Activated T-cell treated with anti-CD3 and anti-CD28 coated beads, Interleukin-2, amount 50 U/mL, for 48 hours (primary cell): ENCODE measurements at places on chromosomes 12 and 14.

DNA sequence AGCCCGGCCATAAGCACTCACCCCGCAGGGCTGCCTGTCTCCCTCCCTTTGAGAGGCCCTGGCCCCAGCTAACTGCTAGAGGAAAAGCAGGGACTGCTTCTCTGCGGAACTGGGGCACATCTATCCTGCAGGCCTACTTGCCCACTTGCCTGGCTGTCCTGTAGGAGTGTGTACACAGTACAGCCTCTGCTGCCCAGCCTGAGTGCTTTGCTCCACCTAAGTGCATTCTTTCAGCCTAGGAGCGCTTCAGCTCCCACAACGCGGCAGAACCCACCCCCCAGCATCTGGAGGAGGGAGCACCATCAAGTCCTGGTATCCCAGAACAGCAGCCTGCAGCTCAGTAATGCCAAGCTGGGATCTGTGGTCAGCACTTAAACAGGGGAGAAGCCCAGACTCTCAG, 79.9 kb upstream of the CD163 start:
- no peak for DNase-seq

DNA sequence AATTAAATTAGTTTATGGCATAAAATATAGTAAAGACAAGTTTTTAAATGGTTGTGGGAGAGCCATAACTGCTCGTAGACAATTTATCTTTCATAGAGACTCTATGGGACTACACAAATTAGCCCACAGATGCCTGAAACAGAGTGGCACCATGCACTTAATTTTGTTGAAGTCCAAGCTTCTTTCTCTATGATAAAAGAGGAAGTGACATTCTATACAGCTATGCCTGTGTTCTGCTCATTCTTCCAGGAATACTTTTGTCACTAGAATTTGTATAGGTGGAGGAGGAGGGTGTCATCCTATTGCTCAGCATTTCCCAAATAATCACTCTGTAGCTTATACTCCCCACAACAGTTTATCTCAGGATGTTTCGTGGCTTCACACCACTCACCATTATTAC, 43.7 kb upstream of the KICS2 start:
- DNase-seq = no peak

GRCh38 chr12:20101046-20101445, 267.3 kb upstream of the PDE3A start:
- DNase-seq = no peak

- no peak for DNase-seq
Measured at GRCh38 chr12:3398196-3398789, 92.7 kb upstream of the PRMT8 start.

- no peak for DNase-seq
Measured at GRCh38 chr12:20018406-20018805, 349.9 kb upstream of the PDE3A start.

GRCh38 chr14:32408018-32408417, 78.9 kb downstream of the AKAP6 start:
- DNase-seq = no peak

- DNase-seq = no peak
Measured at GRCh38 chr14:101075801-101076413, 172.4 kb upstream of the RTL1 start.

DNA sequence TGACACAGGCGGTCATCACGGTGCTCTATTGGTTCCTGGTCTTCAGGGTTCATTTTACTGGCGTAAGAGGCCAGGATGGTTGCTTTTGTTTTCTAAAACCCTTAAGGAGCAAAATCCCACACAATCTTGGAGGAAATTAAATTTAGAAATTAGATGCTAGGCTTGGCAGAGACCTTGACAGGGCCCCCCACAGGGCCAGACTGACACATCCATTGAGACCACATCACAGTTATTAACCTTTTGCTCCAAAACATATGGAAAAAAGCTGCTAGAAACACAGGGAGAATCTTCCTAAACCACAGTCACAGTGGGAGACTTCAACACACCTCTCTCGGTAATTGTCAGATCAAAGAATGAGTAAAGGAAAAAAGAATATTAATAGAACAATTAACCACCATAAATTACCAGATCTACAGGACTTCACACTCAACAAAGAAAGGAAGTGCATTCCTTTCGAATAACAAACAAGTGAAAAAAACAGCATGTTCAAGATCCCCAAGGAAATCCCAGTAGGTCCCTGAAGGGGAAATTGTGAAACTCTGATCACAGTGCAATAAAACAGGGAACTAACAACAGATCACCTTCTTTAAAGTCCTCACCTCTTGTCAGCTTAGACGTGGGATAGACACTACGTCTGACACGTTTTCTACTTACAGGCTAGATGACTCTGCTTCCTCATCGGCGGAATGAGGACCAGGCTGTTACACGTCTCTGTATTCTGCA, 40.2 kb upstream of the TMEM179 start:
- no peak for DNase-seq

DNA sequence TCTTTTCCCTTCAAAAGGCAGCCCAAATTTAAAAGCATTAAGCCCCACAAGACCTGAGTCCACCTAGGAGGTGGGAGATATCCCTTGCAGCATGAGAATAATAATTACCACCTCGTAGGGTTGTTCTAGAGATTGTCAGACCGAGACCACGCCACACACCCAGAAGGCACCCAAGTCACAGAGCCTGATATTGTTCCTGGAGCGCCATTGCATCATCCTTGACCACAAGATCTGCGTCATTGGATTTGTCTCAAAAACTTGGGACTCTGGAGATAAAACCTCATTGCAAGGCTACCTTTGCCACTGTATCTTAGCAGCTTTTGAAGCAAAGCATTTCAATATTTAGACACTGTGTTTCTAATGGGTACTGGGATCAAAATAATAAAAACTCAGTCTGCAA, 29.4 kb upstream of the PPP2R5C start:
- DNase-seq = no peak

- DNase-seq = no peak
Measured at GRCh38 chr12:12194206-12194605, 72.6 kb downstream of the LRP6 start.

GRCh38 chr14:80955416-80955941, at the start of gene TSHR:
Gene TSHR, plus strand, starts transcription at chr14:80955621. Its CDS starts 60 bp downstream, at chr14:80955681.
- DNase-seq = peak; percentile 39

- DNase-seq = peak; percentile 24
Measured at GRCh38 chr12:116878567-116879508, 2.4 kb downstream of the HRK start.

DNA sequence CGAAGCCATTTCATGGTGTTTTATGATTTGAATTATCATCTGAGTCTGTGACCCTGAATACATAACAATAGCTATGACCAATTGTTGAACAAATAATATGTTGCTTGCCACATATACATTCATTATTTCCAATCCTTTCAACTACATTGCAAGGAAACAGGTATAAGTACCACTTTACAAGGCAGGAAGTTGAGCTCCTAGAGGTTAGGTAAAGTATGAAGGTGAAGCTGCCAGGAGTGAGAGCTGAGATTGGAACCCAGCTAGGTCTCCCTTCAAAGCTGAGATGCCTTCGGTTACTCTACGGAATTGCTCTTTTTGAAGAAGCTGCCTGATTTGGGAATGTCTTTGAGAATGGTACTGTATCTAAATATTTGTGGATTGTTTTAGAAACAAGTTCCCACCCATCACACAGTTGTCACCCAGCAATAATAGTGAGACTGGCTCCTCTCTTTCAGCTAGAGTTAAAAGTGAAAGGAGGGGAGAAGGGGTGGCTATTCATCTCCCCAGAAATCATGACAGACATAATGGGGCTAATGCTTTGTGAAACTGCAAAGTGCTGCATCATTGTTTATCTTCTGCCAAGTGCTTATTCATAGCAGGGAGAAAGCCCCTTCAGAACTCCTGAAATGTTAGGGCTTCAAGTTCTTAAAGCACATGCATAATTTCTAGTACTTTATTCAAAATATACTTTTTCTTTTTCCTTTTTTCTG, 75.9 kb upstream of the AMIGO2 start:
- DNase-seq = no peak

GRCh38 chr14:96238676-96239265, 17.2 kb upstream of the BDKRB1 start:
- DNase-seq = no peak

DNA sequence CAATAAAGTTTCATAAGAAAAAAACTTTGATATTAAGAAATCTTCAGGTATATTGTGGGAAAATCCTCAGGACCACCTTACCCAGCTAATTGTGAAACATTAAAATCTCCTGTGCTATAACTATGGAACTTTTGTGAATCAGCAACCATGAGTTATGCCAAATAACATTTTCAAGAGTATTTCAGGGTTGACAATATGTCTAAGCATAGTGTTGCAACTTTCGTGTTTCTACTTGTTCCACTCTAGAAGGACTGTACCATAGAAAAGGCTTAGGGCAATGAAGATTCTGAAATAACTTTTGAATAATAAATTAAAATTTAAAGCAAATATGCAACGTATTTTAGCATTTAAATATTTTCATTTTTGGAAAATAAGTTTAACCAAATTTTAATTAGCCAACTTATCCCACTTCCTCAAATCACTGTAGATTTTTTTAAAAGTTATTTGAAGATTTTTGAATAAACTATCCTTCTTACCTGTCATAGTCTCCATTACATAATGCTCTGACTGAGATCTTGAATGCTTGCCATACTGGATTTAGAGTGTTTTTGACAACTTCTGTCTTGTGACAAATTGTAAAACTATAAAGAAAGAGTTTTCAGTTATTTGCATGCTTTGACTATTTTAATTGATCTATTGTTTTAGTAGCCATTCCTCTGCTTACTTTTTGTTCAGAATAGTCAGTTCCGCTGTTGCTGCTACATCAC, 143.6 kb downstream of the CPNE8 start:
- DNase-seq = no peak

- no peak for DNase-seq
Measured at GRCh38 chr12:94535510-94535921, 75.8 kb upstream of the CEP83 start.

DNA sequence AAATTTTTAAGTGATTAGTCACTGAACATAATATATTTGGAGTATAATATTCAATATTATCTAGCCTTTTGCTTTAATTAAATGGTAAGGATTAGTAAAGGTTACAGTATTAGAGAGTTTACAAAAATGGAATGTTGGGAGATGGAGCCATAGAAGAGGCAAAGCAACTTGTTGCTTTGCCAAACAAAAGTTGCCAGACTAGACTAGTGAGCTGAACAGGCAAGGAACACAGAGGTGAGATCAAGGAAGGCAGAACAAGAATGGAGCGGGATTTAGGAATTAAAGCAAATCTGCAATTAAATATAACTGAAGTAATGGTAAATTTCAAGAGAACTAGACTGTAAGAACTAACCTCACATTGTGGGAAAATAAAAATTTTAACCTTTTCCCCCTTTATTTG, 5.1 kb downstream of the ARF6 start:
- no peak for DNase-seq

GRCh38 chr12:78970041-78970440, 105.5 kb downstream of the SYT1 start:
- no peak for DNase-seq

- DNase-seq = peak; percentile 36
Measured at GRCh38 chr14:56004786-56005185, 113.4 kb upstream of the PELI2 start.

GRCh38 chr14:100330388-100330931, 7.3 kb downstream of the SLC25A47 start:
- no peak for DNase-seq

DNA sequence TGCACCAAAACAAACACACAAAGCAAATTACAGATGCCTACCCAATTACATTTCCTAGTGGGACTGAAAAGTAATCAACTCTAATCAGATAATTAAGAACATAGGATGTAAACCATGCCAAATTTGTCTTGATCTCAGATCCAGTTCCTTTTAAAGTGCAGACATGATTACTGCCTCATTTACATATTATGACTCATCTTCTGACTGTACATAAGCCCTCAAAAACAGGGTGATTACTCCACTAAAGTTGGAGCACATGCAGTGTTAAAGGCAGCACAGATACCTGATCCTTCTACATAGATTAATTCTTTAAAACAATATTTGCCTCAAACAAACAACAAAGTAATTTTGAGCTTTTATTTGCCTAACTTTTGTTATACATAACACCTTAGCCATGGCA, 337.2 kb downstream of the RPS29 start:
- DNase-seq = no peak

DNA sequence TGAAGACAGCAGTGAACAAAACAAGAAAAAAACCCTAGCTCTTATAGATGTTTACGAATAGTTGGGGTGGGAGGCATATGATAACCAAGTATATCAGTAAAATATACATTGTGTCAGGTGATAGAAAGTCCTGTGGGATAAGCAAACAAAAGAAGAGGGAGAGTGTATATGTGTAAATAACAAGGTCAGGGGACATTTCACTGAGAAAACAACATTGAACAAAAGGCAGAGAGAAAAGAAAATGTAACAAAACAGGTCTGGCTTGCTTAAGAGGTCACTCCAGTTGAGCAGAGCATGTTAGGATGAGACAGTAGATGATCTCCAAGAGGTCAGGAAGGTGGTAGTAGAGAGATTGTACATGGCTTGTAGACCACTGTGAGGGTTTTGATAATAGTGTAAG, 304.1 kb downstream of the ACSS3 start:
- DNase-seq = no peak

- DNase-seq = peak; percentile 43
Measured at GRCh38 chr12:49331380-49332222, 5.4 kb downstream of the C1QL4 start.

- no peak for DNase-seq
Measured at GRCh38 chr14:81042438-81042837, 87.0 kb downstream of the TSHR start.

- DNase-seq = peak; percentile 40
Measured at GRCh38 chr12:92827836-92828431, 101.2 kb downstream of the EEA1 start.

DNA sequence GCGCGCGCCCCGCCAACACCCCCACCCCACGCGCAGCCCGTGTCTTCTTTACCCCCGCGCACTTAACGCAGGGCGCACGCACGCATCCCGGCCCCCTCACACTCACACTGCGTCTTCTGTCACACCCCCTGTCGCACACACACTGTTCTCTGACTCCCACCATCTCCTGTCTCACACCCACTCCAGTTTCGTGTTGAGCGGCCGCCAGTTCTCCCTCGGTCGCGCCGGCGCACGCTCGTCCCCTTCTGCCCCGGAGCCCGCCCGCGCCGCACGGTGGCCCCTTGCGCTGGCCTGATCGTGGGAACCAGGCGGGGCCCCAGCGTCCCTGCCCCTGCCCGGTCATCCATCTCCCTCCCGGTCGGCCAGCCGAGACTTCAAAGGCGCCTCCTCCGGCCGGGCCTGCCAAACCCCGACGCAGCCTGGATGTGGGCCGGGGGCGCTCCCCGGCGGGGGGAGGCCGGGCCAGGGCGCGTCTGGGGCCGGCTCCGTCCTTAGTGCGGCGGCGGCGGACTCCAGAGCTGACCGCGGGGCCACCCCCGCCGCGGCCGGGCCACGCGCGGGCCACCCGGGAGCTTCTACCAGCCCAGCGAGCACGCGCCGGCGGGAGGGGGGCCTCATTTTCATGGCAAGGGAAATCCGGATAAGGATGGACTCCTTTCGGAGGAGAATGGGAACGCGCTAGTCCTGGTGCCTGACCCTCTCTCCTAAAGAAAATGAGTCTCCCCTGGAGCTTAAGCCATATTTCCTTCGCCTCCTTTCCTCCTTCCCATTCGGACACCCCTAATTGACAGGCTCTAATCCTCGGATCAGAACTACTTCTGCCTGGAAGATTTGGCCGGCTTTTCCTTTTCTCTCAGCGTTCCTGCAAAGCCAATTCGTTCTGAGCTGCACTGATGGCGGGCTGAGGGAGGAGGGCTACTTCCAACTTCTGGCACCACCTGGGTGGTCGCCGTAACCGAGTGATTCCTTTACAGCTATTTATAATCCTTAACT, 82.0 kb upstream of the HMGA2 start:
- peak; percentile 26 for DNase-seq
